Effector memory CD4-positive, alpha-beta T cell (primary cell): ENCODE measurements at places on chromosomes 4 and X.

- DNase-seq: no peak
- no peak overlapping the region for H3K4me3 ChIP-seq
- H3K36me3 ChIP-seq: no peaks in the 10 kb centered on the region
- H3K4me1 ChIP-seq: no peaks in the 10 kb centered on the region
- H3K27ac ChIP-seq: no peak overlapping the region
Observed at GRCh38 chrX:136999024-136999423, 34.8 kb downstream of the GPR101 start.

- no peaks in the 10 kb centered on the region for H3K36me3 ChIP-seq
- peaks cover 47% of the 10 kb centered on the region for H3K27me3 ChIP-seq
- H3K27ac ChIP-seq: no peak overlapping the region
- H3K4me1 ChIP-seq: no peaks in the 10 kb centered on the region
- no peak for DNase-seq
Observed at GRCh38 chr4:1413204-1413663, 7.0 kb upstream of the NKX1-1 start.

- no peaks in the 10 kb centered on the region for H3K36me3 ChIP-seq
- no peaks in the 10 kb centered on the region for H3K27me3 ChIP-seq
- H3K4me3 ChIP-seq: no peak overlapping the region
- DNase-seq: no peak
Observed at GRCh38 chr4:157994863-157995262, 178.0 kb downstream of the GASK1B start.

- H3K4me1 ChIP-seq: no peaks in the 10 kb centered on the region
- no peaks in the 10 kb centered on the region for H3K36me3 ChIP-seq
- no peaks in the 10 kb centered on the region for H3K27me3 ChIP-seq
- H3K27ac ChIP-seq: no peak overlapping the region
- no peak overlapping the region for H3K4me3 ChIP-seq
Observed at GRCh38 chrX:114390251-114390796, 193.6 kb upstream of the HTR2C start.

DNA sequence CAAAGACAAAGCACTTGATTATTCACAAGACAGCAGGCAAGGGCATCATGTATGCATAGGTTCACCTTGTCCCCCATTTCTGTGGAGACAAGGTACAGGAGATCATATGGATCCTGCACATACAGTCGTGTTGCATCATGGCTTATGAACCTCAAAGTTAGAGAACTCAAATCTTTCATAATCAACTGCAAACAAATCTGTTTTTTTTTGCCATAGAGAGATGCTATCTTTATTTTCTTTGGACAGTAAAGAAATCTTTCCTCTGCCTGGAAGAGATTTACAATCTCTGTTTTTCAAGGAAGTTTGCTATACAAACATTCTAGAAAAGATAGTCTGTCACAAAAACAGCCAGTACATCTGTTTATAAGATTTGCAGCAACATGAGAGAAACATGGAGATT lies 578.8 kb downstream of the ANKRD50 start:
- no peaks in the 10 kb centered on the region for H3K36me3 ChIP-seq
- no peak for DNase-seq
- no peak overlapping the region for H3K4me3 ChIP-seq
- H3K27me3 ChIP-seq: no peaks in the 10 kb centered on the region
- no peaks in the 10 kb centered on the region for H3K4me1 ChIP-seq

GRCh38 chr4:7458066-7458425 lies 23.3 kb upstream of the PSAPL1 start:
- no peaks in the 10 kb centered on the region for H3K27me3 ChIP-seq
- no peaks in the 10 kb centered on the region for H3K36me3 ChIP-seq
- no peak overlapping the region for H3K4me3 ChIP-seq
- DNase-seq: no peak
- no peak overlapping the region for H3K27ac ChIP-seq

DNA sequence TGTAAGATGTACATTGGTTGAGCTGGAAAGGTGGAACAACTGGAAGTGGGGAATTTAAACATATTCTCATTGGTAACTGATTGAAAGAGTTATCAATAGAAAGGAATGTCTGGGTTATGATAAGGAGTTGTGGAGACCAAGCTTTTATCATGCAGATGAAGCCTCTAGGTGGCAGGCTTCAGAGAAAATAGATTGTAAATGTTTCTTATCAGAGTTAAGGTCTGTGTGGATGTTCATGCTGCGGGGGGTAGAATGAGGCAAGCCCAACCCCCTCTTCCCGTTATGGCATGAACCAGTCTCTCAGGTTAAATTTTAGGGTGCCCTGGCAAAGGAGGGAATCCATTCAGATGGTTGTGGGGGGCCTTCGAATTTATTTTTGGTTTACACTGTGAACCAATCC lies 16.0 kb downstream of the ARSD start:
- DNase-seq: no peak
- H3K27ac ChIP-seq: no peak overlapping the region
- no peaks in the 10 kb centered on the region for H3K36me3 ChIP-seq

- no peaks in the 10 kb centered on the region for H3K4me1 ChIP-seq
- H3K27me3 ChIP-seq: no peaks in the 10 kb centered on the region
- no peaks in the 10 kb centered on the region for H3K36me3 ChIP-seq
- no peak overlapping the region for H3K27ac ChIP-seq
- no peak for DNase-seq
- H3K4me3 ChIP-seq: no peak overlapping the region
Observed at GRCh38 chrX:40484408-40485091, 96.2 kb upstream of the ATP6AP2 start.

GRCh38 chrX:73267206-73267605 lies 52.6 kb upstream of the NAP1L2 start:
- no peaks in the 10 kb centered on the region for H3K36me3 ChIP-seq
- no peaks in the 10 kb centered on the region for H3K27me3 ChIP-seq
- H3K4me3 ChIP-seq: no peak overlapping the region
- no peak overlapping the region for H3K27ac ChIP-seq

DNA sequence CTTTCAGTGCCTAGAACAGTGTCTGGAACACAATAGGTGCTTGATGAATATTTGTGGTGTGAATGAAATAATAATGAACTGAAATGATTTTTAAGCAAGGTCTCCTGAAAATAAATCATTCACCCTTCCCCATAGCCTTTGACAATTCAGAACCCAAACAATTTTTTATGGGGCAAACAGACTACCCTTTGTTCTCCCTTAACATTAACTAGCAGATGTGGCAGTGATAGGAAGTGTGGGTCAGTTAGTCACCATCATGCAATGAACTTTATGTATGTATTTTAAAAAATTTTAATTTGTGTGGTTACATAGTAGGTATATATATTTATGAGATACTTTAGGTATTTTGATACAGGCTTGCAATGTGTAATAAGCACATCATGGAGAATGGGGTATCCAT lies 27.2 kb upstream of the CD40LG start:
- no peak overlapping the region for H3K4me3 ChIP-seq
- peak overlapping the region; percentile 71 for H3K27ac ChIP-seq
- no peaks in the 10 kb centered on the region for H3K27me3 ChIP-seq
- no peak for DNase-seq

- H3K27me3 ChIP-seq: no peaks in the 10 kb centered on the region
- H3K4me3 ChIP-seq: no peak overlapping the region
- no peaks in the 10 kb centered on the region for H3K4me1 ChIP-seq
- no peak for DNase-seq
Observed at GRCh38 chrX:100587861-100588260, 3.1 kb downstream of the TNMD start.

GRCh38 chr4:109177096-109177810 lies 125.2 kb downstream of the COL25A1 start:
- H3K4me1 ChIP-seq: no peaks in the 10 kb centered on the region
- no peaks in the 10 kb centered on the region for H3K36me3 ChIP-seq
- DNase-seq: no peak
- H3K4me3 ChIP-seq: no peak overlapping the region
- H3K27ac ChIP-seq: no peak overlapping the region
- no peaks in the 10 kb centered on the region for H3K27me3 ChIP-seq

GRCh38 chr4:185183622-185184281 lies 20.0 kb downstream of the CFAP97 start:
- H3K4me3 ChIP-seq: no peak overlapping the region
- H3K36me3 ChIP-seq: peaks cover 2% of the 10 kb centered on the region
- DNase-seq: peak; percentile 66
- H3K4me1 ChIP-seq: no peaks in the 10 kb centered on the region
- H3K27ac ChIP-seq: no peak overlapping the region

- H3K4me1 ChIP-seq: peaks cover 6% of the 10 kb centered on the region
- no peak for DNase-seq
- H3K4me3 ChIP-seq: no peak overlapping the region
- H3K36me3 ChIP-seq: no peaks in the 10 kb centered on the region
Observed at GRCh38 chrX:19864736-19865135, 22.7 kb downstream of the SH3KBP1 start.

- no peaks in the 10 kb centered on the region for H3K36me3 ChIP-seq
- no peak overlapping the region for H3K27ac ChIP-seq
Observed at GRCh38 chr4:151218343-151218742, 58.6 kb upstream of the PRSS48 start.

DNA sequence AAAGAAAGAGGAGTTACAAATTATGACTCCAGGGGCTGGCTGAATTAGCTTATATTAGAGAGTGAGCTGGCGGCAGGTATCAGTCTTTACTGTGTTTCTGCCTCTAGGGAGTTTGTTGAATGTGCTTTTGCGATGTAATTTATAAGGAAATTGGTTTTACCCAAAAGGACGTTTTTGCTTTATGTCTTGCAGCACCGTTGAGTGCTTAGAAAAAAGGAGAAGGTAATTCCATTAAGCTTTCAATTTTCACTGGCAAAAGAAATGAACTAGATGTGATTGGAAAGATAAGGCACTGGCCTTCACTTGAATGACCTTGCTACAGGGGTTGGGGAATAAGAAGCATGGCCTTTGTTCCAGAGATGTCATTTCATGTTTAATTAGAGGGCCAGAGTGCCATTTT lies 74.9 kb upstream of the CBR4 start:
- DNase-seq: no peak
- peaks cover under 1% of the 10 kb centered on the region for H3K4me1 ChIP-seq
- H3K27me3 ChIP-seq: no peaks in the 10 kb centered on the region
- no peak overlapping the region for H3K27ac ChIP-seq
- H3K36me3 ChIP-seq: no peaks in the 10 kb centered on the region

GRCh38 chr4:53941331-53941730 lies 123.1 kb downstream of the CHIC2 start:
- H3K27me3 ChIP-seq: no peaks in the 10 kb centered on the region
- H3K27ac ChIP-seq: no peak overlapping the region
- no peak for DNase-seq

DNA sequence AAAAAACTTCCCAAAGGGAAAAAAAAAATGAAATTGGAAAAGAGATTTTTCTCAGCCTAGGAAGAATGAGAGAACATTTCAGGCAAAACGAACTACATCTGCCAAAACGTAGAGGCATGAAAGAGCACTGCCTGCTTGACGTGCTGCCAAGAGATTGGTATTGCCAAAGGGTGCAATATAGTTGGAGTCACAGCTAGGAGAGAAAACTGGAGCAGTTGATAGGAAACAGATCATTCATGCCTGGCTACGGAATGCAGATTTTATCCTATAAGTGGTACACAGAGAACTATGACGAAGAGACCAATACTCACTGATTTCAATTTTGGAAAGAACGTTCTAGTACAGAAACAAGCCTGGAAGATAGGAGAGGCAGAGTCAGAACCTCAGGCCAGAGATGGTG lies 68.4 kb upstream of the IQCM start:
- H3K4me3 ChIP-seq: no peak overlapping the region
- no peaks in the 10 kb centered on the region for H3K27me3 ChIP-seq
- DNase-seq: no peak
- H3K4me1 ChIP-seq: no peaks in the 10 kb centered on the region
- H3K36me3 ChIP-seq: no peaks in the 10 kb centered on the region
